PC-3 (cell line): ENCODE measurements at places on chromosomes 3 and 15. TPM values are rescaled to one million over a fixed set of nuclear protein-coding genes. Genes with fewer than 3 reads are reported as not detected.
A peak's percentile ranks its signal among the peaks of the same experiment; 100 is the strongest.

Gene MFAP1
- 18.5 and 18.6 TPM in 2 replicates for total RNA-seq

DNA sequence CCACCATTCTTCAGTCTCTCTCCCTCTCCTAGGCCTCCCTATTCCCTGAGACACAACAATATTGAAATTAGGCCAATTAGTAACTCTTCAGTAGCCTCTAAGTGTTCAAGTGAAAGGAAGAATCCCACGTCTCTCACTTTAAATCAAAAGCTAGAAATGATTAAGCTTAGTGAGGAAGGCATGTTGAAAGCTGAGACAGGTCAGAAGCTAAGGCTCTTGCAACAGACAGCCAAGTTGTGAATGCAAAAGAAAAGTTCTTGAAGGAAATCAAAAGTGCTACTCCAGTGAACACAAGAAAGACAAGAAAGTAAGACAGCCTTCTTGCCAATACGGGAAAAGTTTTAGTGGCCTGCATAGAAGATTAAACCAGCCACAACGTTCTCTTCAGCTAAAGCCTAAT is 41.3 kb downstream of the PPM1L start:
- no peak for DNase-seq

GRCh38 chr3:164879201-164879600 is 199.1 kb downstream of the SI start:
- no peak for DNase-seq

Gene PAK6
- 30.4 TPM in 2 replicates for total RNA-seq

Gene RARB
- total RNA-seq = not detected in 2 replicates

Gene P2RY1
- total RNA-seq = 0.29 and 0.81 TPM in 2 replicates

- no peak for DNase-seq
Measured at GRCh38 chr3:21477541-21478288, 273.3 kb downstream of the ZNF385D start.

GRCh38 chr3:154473769-154474168 is 43.8 kb upstream of the GPR149 start:
- no peak for DNase-seq

Gene PLA2G4B
- 7.0 and 12.2 TPM in 2 replicates for total RNA-seq

- peak; percentile 16 for DNase-seq
Measured at GRCh38 chr3:182149594-182149993, 437.9 kb downstream of the SOX2 start.

GRCh38 chr15:42679285-42680141 is 57.4 kb downstream of the CDAN1 start:
- DNase-seq = peak; percentile 43
